ENCODE measurements at places on chromosomes 1 and 21.

- DNase-seq, result no peak
Observed at GRCh38 chr1:3662080-3662671, 9.9 kb downstream of the TP73 start.

GRCh38 chr1:156583821-156584622 lies 4.5 kb downstream of the TTC24 start:
- DNase-seq, result peak; percentile 60

DNA sequence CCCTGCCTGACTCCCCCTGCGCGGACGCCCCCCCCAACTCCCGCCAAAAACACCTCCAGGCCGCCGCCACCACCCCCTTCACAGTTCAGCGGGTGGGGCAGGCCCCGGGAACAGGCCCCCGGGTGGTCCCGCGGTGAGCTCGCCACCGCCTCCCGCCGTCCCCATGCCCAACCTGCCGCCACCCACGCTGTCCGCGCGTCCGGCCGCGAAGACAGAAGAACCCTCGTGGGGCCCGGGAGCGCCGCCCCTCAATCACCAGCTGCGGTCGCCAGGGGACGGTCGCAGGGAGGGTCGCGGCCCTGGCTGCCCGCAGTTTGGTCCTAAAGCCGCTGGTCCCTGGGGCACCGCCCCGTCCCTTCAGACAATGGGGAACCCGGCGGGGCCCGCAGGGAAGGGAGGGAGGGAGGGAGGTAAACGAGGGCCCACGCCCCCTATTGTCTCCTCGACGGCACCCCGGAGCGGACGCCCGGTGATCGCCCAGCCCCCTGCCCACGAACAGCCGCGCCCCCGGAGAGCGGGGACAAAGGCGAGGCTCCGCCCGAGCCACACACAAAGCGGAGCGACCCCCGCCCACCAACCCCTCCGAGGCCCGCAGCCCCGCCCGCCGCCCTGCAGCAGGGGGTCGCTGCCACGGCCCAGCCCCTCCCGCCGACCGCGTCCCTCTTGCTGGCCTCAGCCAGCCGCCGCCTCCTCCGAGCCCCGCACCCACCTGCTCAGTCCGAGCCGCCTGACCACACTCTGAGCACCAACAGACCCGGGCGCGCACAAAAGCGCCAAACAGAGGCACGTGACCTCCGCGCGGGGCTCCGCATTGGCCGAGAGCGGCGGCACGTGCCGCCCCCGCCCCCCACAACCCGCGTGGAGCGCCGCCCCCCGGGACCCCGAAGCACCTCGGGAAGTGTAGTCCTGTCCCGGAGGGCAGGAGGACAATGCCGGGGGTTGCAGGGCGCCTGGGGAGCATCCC lies at the start of gene STMN1:
Gene STMN1 (minus strand): TSS at position 740 of the 964 bp plus-strand sequence. CDS start 1,743 bp downstream, outside the sequence.
- peak; percentile 86 for DNase-seq

GRCh38 chr21:45589686-45590245 lies 47.5 kb upstream of the SLC19A1 start:
- DNase-seq, result no peak

DNA sequence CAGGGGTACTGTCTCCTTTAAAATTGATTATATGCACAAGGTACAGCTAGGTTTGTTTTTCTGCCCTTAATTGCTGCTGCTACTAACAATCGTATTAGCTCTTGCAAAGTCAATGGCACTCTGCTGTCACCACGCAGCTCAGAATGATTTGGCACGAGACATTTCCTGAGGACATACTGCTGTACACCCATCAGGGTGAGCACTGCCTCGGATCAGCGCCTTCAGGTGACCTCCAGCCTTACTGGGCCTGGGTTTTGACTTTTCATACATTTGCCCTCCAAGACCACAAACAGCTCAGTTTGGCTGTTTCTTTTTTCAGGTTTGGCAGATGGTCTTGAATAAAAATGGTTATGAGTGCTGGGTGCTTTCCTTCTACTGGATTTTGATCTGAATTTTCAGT lies 110.9 kb downstream of the NTPCR start:
- DNase-seq, result no peak

DNA sequence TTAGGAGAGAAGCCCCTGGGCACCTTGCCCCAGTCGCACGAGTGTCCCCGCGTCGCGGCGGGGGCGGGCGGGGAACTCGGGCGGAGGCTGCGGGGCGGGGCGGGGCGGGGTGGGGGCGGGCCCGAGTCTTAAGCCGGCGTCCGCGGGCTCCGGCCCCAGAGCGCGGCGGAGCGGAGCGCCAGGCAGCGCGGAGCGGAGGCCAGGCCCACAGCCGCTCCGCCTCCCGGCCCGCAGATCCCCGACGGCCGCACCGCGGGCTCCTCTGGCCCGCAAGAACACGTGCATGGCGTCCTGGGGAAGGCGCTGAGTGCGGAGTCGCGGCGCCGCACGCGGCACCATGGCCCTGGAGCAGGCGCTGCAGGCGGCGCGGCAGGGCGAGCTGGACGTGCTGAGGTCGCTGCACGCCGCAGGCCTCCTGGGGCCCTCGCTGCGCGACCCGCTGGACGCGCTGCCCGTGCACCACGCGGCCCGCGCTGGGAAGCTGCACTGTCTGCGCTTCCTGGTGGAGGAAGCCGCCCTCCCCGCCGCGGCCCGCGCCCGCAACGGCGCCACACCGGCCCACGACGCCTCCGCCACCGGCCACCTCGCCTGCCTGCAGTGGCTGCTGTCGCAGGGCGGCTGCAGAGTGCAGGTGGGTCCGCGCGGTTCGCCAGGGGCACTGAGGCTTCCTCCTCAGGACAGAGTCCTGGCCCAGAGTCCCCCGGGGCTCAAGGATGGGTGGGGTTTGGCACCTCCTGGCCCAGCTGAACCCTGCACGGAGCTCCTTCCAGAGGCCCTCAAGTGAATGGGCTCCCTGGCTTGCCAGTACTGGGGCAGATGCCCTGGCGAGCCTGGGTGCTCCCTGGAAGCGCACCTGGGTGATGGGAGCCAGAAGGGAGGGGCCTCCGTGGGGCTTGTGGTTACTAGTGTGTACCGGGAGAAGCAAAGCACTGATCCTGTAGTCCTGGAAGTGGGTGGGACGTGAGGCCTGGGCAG lies at the start of gene ESPN:
Gene ESPN (plus strand): TSS at position 158 of the 975 bp plus-strand sequence. CDS start 180 bp downstream, at position 338.
- DNase-seq, result no peak

DNA sequence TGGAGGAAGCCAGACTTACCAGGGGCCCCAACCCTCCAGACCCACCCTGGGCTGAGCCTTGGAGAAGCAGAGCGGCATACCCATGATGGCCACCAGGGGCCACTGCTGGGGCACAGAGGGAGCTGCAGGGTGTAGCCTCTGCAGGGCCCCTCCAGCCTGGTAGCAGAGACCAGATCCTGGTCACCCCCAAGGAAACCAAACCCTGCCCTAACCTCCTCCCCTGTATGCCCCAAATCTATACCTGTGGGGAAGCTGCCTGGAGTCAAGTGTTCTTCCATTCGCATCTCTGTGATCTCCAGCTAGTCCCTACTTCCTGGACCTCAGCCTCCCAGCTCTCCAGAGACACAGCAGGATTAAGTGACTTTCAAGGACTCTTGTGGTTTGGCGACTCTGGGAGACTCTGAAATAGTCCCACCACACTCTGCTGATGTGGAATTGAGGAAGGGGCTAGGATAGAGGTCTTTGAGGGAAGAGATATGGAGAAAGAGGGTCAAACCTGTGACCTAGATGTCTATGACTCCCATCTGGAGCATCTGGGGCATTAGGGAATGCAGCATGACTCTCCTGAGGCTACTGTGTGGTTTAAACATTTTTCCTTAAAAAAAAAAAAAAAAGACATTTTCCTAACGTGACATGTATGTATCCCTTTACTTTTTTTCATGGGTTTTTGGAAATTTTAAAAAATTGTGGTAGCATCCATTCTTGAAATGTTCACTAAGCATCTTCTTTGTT lies 119.2 kb upstream of the IPO9 start:
- DNase-seq, result peak; percentile 68

- no peak for DNase-seq
Observed at GRCh38 chr1:245704765-245705164, 550.0 kb downstream of the KIF26B start.

- DNase-seq, result no peak
Observed at GRCh38 chr1:91744953-91745639, 140.9 kb downstream of the TGFBR3 start.
